ENCODE measurements at places on chromosomes 3 and 15.

DNA sequence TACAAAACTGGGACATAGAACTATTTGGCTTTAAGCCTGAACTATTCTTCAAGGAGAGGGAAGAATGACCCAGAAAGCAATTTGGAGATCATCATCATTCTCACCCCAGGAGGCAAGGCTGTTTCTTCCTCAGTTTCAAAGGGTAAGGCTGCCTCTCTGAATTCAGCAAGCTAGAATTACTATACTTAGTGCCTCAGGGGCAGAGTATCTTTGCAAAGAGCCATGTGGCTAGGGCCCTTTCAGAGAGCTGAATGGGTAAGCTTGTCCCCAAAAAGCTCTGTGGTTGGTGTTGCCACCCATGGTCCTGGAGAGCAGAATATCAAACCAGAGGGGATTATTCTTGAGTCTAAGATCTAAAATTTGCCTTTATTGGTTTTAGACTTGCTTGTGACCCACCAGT lies 720.3 kb upstream of the ARPP21 start:
- no peak for DNase-seq

GRCh38 chr15:77580996-77581682 lies 51.6 kb downstream of the LINGO1 start:
- DNase-seq: no peak

GRCh38 chr3:151301787-151302186 lies 14.8 kb downstream of the GPR87 start:
- DNase-seq: peak; percentile 72

DNA sequence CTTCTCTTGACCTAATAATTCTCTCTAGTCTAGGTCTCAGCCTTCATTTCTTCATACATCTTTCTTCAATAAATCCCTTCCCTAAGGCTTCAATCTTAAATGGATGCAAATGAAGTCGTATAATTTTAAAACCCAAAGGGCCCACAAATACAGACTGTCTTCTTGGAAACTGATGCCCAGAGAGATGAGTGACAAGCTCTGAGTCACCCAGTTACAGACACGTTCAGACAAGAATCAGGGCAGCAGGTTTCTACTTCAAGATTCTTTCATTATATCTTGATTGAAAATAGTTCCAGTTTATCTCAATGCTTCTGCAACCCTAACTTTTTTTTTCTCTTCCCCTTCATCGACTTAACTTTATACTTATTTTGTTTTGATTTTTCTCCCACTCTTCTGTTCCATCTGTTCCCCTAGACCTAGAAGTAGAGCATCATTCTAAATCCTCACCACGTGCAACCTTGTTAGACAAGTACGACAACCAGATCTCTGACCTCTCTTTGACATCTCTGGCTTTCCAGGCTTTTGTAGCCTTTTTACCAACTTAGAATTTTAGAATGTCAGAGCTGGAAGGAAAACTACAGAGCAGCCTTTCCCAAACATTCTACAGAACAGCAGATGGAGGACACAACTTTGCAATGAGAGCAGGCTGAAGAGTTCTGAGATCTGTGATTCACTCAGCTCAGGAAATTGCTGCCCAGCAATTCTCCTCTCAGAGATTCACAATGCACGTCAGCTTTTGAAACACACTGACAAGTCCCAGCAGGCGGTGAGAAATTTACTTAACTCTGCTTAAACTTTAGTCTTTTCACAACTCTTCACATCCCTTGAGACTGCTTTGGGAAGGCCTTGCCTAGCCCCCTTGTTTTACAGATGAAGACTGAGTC lies 25.3 kb downstream of the NCEH1 start:
- DNase-seq: no peak

GRCh38 chr3:27500035-27500434 lies 15.9 kb upstream of the SLC4A7 start:
- DNase-seq: no peak

- peak; percentile 36 for DNase-seq
Observed at GRCh38 chr15:85412066-85412465, 31.7 kb downstream of the AKAP13 start.

DNA sequence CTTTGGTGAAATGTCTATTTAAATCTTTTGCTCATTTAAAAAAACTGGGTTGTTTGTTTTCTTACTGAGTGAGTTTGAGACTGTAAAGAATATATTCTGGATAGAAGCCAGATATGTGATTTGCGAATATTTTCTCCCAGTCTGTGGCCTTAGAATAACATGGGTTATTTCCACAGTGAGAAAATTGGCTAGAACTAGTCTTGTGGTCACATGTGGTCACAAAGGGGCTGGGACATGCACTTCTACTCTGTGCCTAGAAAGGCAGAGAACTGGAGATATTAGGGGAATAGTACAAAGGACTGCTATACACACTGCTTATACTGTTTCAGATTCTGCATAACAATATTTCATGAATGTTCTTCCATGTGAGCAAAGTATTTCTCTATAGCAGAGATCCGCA lies 79.9 kb upstream of the RGMA start:
- no peak for DNase-seq

- no peak for DNase-seq
Observed at GRCh38 chr15:87827131-87827530, 429.4 kb downstream of the NTRK3 start.

GRCh38 chr3:30263925-30264313 lies 342.5 kb upstream of the TGFBR2 start:
- no peak for DNase-seq

GRCh38 chr3:112199622-112200316 lies 66.7 kb upstream of the GCSAM start:
- peak; percentile 63 for DNase-seq

GRCh38 chr3:147758771-147759170 lies 349.6 kb downstream of the ZIC1 start:
- DNase-seq: no peak

DNA sequence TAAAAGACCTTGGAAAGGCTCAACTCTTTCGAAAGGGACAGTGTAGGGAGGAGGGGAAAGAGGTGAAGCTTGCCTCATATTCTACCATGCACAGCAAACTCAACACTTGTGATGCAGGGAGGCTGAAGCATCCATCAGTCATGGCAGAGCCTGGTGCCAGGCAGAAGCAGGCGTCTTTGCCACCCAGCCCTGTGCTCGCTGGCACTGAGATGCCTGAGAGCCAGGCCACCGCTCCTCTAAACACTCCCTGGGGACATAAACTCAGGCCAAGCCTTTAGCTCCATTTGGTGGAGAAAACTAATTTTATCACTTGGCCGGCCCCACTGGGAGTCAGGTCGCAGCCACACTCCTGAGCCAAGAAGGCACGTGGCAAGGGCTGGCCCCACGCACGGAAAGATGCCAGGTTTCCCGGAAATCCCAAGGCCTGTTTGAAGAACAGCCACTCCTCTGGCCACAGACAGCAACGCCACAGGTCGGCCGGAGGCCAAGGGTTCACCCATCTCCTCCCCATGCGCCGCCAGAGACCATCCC lies 30.7 kb downstream of the XXYLT1 start:
- DNase-seq: no peak

- DNase-seq: no peak
Observed at GRCh38 chr15:40439960-40440742, 602 bp upstream of the BAHD1 start.

GRCh38 chr3:195767792-195768191 lies 43.9 kb downstream of the MUC4 start:
- DNase-seq: no peak

DNA sequence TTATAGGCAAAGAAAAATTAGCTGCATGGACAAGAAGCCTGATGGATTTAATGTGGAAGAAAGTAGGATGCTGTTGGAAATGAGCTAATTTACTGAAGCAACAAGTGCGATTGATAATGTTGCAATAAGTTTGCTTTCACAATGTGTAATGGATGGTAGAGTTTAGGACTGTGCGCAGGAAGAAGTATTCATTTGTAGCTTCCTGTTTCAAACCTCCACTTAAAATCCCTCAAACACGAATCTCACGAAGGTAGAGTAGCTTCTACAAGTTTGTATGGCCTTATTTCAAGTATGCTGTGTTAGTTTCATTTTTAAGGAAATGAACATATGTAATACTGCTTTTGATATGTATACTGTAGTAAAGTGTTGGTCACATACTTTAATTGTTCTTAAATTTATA lies 42.3 kb downstream of the KCNH8 start:
- no peak for DNase-seq

GRCh38 chr3:131713416-131714123 lies 210.8 kb upstream of the MRPL3 start:
- DNase-seq: no peak

DNA sequence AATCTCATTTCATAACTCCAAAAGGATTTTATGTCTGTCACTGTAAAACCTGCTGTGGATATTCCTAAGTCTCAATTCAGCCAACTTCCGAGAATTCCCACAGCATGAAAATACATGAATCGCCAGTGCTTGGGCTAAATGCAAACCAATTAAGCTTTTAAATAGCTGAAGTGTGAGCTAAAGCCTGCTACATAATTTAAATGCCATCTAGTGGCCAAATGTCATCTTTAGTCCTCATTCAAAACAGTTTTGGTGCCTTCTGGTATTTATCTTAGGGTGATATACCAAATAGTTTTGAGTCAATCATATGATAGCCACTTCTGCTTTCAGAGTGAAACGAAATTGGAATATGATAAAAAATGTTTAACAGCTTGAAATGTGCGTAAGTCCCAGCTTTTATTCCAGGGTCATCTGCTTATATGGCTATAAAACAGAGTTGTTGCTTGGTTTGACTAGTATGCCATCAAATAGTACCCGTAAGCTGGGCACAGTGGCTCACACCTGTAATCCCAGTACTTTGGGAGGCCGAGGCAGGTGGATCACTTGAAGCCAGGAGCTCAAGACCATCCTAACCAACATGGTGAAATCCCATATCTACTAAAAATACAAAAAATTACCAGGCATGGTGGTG lies 41.8 kb upstream of the CCNL1 start:
- DNase-seq: no peak

- DNase-seq: peak; percentile 54
Observed at GRCh38 chr3:9912294-9912935, 4.5 kb upstream of the IL17RC start.

DNA sequence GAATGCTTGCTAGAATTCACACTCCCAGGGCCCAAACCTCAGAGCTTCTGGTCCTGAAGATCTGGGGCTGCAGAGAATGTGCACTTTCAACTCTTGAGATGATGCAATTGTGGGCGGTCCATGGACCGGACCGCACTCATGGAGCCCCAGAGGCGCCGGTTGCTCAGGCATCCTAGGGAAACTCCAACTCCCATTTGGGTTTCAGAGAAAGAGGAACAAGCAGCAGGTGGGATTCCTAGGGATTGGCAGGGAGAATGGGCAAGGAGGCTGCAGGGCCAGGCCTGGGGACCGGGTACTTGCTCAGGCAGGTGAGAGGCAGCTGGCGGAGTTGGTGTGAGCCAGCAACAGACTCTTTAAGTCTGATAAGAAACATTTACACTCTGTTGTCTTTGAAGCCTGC lies 3.5 kb downstream of the NOX5 start:
- no peak for DNase-seq

- no peak for DNase-seq
Observed at GRCh38 chr3:1091286-1091685, 1.5 kb upstream of the CNTN6 start.

Measured in epithelial cell of prostate (primary cell).